ENCODE measurements at places on chromosomes 11 and 22.

- DNase-seq, result no peak
Observed at GRCh38 chr11:66686801-66687750, 9.4 kb upstream of the RBM4B start.

GRCh38 chr11:128472128-128473089 lies 114.9 kb downstream of the ETS1 start:
- DNase-seq, result peak; percentile 44

GRCh38 chr11:2837096-2837601 lies 48.4 kb downstream of the CDKN1C start:
- DNase-seq, result peak; percentile 32

DNA sequence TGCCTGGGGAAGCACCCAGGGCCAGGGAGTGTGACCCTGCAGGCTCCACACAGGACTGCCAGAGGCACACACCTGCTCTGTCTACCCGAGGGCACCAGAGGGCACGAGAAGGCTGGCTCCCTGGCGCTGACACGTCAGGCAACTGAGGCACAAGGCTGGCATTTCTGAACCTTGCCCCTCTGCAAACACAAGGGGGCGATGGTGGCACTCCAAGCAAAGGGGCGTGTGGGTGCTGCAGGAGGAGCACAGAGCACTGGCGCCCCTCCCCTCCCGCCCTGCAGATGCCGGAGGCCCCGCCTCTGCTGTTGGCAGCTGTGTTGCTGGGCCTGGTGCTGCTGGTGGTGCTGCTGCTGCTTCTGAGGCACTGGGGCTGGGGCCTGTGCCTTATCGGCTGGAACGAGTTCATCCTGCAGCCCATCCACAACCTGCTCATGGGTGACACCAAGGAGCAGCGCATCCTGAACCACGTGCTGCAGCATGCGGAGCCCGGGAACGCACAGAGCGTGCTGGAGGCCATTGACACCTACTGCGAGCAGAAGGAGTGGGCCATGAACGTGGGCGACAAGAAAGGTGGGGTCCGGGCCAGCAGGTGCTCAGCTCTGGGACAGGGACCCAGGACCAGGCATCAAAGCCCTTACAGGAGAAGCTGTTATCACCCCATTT lies 20.8 kb upstream of the TXNRD2 start:
- peak; percentile 76 for DNase-seq

DNA sequence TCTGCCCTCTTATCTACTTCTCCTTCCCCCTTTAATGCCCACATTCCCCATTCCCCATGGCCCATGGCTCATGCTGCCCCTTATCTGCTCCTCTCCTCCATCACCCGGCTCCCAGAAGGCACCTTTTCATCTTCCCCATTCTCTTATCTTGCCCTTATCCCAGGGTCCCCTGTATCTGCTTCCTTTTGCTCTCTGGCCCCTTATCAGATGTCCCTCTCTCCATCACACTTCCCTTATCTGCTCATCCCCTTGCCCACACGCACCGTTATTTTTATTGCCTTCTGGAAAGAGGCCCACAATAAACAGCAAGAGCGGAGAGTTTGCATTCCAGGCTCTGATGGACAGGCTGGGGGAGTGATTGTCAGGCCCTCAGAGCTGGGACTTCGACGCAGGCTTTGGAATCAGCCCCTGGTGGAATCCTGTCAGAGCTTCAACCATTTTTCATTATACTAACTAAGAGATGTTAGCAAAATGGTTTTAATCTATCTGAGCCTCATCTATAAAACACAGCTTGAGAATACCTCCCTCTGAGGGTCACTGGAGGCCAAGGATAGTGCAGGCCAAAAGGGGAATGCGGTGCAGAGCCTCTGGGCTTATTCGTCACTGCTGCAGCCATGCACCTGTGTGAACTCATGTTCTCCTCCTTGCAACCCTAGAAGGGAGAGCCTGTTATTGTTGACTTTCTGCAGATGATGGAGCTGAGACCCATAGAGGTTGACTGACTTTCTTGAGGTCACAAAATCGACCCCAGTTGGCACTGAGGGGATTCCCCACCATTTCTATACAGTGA lies 37.0 kb upstream of the LRRC55 start:
- no peak for DNase-seq

DNA sequence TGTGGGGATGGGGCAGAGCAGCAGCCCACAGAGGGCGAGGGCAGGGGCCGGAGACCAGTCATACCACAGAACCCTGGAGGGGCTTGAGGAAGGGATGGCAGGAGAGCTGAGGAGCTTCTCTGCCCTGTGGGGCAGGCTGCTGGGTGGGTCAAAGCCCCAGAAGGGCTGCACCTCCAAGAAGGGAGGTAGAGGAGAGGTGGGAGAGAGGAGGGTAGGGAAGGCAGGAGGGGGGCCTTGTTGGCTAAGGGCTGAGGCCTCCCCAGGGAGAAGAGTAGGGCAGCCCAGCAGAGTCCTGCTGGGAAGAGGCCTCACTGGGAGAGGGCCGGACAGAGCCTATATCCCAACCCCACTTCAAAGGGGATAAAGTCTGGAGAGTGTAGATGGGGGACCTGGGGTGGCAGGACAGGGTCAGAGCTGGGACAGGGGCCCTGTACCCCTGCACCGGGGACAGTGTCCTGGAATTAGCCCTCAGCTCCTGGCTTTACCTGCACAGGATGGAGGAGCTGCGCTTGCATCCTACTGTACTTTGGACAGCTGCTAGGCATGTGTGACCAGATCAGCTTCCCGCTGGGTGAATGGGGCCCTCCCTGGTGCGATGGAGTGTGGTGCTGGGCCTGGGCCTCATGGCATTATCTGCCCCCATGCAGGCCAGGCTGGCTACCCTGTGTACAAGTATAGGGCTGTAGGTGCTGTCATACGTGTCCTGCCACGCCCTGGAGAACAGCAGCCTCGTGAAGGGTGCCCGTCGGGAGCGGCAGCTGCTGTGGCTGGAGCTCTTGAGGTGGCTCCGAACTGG lies 7.3 kb downstream of the DGCR6L start:
- DNase-seq, result no peak

GRCh38 chr11:10641912-10642697 lies 51.5 kb downstream of the IRAG1 start:
- DNase-seq, result peak; percentile 40

DNA sequence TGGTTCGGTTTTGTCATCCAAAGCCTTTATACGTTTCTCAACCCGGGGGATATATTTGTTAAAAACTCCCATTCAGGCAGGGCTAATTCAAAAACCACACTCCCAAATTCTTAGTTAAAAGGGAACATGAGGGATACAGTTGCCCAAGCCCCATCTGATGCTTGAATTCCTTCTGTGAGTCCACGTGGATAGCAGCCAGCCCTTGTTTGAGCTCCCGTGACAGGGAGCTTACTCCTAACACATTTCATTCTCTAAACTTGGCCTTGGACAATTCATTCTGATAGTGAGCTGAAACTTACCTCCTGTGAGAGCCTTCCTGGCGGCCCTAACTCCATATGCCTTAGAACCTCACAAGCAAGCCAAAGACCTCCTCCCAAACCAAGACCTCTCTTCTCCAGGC lies 357.5 kb downstream of the TENM4 start:
- DNase-seq, result peak; percentile 40

DNA sequence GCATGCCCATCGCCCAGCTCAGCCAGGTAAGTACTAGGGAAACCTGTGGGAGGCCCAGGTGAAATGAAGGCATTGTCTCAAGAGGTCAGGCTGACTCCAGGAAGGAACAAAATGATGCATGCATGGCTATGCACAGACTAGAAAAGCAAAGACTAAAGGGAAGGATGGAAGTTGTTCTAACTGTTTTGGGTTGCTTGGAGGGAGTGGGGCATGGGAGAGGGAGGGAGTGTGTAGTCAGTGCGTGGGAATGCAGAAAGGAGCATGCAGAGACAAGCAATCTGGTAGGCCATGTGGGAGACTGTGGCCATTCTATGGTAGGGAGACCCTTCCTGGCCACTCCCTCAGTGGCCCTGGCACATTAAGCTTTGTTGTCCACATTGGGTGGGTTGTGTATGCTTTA lies 2.9 kb downstream of the MICAL3 start:
- DNase-seq, result no peak

GRCh38 chr11:59792507-59792906 lies 18.1 kb downstream of the MRPL16 start:
- DNase-seq, result no peak

- peak; percentile 8 for DNase-seq
Observed at GRCh38 chr22:32005453-32005852, 37.6 kb upstream of the SLC5A1 start.

- DNase-seq, result no peak
Observed at GRCh38 chr11:2086239-2087040, 52.7 kb downstream of the IGF2 start.

DNA sequence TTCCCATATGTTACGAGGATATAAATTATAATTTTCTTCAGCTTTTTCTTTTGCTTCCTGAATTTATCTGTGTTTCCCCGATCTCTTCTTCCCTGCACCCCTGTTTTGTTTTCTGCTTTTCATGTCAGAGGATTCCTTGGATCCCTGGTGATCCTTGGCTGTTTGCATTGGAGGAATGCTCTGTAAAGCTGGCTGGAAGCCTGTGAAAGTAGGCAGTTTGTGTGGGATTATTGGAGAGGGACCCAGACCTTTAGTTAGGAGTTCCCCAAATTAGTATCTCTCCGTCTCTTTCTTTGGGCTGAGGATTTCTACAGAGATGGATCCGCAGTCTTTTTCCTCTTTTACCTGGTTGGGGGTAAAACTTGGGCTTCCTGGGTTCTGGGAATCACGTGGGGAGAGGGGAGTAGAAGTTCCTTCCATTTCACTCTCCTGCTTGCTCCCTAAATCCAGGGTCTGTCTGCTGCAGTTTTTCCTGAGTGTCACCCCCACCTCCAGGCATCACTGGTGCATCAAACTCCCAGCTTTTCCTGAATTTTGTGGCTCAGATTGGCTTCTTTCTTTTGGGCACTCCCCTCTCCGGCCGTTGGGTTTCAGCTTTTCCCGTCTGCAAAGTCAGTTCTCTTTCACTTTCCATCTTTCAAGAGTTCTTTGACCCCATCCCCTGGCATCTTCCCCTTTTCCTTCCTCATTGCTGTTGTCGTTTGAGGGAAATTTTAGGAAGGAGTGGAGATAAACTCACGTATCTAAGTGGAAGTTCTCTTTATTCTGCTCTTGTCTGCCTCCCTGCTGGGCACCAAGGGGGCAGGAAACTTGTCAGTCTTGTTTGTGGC lies 79.1 kb upstream of the ALX4 start:
- DNase-seq, result no peak

- no peak for DNase-seq
Observed at GRCh38 chr11:26086028-26086427, 245.9 kb upstream of the ANO3 start.

DNA sequence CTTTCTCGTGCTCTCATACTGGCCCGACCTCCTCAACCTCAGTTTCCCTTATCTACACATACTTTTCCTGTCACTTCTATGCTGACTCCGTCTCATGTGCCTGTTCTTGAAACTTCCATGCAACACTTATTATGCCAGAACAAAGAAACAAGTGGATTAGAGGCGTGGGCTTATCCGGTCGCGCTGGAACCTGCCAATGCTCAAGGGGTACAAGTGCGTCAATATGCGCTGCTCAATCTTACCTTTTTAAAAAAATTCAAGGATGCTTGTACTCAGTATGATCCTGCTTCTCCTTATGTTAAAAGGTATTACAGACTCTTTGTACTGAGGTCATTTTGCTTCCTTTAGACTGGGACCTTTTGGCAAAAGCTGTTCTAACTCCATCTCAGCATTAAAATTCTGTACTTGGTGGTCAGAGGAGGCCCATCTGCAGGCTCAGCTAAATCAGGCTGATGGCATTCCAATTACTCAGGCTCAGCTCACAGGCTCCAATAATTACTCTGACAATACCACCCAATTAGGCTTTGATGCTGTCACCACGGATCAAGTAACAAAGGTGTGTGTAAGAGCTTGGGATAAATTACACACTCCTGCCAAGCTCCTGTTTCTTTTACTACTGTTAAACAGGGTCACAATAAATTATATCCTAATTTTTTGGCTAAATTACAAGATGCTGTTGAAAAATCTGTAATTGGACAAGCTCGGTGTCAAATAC lies 26.3 kb upstream of the ALDH3B2 start:
- DNase-seq, result no peak

- peak; percentile 20 for DNase-seq
Observed at GRCh38 chr11:106271686-106272085, 194.2 kb downstream of the AASDHPPT start.

DNA sequence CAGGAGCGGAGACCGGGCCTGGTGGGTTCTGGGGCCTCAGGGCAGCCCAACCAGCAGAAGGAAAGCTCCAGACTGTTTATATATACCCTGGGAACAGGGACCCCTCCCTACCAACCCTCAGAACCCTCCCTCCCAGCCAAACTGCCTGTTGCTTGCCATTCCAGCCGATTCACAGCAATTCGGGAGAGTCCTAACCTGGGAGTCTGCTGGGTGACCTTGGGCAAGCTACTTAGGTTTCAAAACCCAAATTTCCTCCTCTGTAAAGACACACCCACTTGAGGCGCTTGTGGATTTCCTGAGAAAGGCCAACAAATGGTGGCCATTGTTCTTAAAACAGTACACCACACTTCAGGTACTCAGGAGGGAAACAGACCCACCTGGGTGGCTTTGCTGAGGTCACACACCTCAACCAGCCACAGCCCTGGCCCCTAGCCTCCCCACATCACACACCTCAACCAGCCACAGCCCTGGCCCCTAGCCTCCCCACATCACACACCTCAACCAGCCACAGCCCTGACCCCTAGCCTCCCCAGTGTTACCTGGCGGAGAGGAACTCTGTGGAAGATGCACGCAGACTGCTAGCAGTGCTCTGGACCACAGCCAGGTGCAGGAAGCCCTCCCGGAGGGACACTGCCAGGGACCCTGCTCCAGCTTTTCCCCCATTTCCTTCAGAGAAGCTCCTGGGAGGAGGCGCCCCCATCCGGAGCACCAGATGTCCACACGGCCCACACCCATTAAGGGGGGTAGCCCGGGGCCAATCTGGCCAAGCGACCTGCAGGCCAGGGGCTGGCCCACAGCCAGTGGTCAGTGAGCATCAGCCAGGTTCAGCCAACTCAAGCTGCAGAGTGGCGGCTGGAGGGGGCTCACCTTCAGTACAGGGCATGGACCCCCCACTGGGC lies 6.2 kb downstream of the SHISA8 start:
- DNase-seq, result no peak

DNA sequence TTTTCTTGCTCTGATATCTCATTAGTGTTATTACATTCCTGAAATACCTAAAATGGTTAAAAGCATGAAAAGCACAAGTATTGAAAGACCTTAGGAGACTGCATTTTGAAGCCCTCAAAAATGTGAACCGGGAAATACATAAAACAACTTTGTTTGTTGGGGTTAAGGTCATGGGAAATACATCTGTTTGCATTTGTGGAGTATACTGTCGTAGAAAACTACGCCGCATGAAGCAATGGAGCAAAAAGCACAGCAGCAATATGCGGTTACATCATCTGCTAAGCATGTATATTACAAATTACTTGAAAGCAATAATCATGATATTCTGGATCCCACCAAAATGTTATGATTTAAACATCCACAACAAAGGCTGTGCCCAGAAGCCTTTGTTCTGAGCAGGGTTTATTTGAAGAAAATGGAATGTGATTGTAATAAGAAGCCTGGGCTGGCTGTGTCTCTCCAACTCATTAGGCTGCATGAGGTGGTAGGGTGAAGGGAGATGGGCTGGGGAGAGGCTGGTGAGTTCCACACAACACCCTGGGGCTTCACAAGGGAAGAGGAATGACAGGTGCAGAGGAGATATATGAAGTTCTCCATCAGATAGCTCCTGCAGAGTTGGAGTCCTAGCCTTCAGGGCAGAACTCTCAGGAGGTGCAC lies 64.7 kb upstream of the LIN7C start:
- peak; percentile 71 for DNase-seq

Data from fibroblast of skin of scalp (primary cell).